NCI-H1417 treated with DMSO at 0.1 percent for 48 hours (cell line): ENCODE measurements at places on chromosomes 16 and 17.

GRCh38 chr16:78727536-78727935 is 628.1 kb downstream of the WWOX start:
- DNase-seq: no peak

DNA sequence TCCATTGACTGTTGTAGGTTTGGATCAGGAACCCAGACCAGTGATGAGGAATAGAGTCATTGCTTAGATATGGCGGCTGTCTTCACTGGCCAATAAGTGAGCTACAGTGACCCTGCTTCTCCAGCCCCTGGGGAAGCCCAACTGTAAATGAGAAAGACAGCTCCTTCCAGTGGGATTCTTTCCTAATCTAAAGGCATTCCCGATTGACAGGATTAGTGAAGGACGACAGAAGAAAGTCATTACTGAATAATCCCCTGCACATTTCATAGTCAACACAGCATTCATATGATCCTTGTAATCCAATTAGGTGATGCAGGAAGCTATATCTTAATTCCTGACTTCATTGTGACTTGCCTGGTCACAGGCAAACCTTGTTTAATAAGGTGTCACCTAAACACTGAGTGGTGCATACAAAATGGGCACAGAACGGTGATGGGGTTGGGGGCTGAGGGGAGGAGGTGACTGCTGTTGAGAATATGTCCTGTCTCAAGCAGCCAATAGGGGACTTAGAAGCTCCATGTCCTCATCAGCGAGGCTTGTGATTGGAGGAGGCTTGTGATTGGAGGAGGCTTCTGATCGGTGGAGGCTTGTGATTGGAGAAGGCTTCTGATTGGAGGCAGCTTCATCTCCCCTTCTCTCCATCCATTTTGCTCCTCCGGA is 242.6 kb downstream of the XYLT1 start:
- DNase-seq: no peak

- DNase-seq: no peak
Observed at GRCh38 chr17:57819285-57819684, 30.6 kb downstream of the MRPS23 start.

DNA sequence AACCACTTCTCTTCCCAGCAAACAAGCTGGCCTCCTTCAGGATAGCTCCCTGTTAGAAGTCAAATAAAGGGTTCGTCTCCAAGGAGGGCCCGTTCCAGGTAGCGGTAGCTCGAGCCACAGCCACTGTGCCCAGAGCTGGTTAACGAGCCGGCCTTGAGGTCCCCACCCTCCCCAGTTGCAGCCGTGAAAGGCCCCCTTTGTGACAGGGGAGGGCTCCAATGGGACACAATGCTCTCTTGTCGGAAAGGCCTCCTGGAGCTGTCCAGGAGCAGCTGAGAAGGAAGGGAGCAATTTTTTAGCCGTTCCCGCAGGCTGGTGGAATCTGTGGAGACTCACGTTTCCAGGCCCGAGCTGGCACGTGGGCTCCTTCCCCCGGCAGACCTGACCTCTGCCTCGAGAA is 29.9 kb upstream of the FOXF1 start:
- DNase-seq: no peak

GRCh38 chr16:54050459-54051210 is 236.0 kb downstream of the IRX3 start:
- DNase-seq: no peak

DNA sequence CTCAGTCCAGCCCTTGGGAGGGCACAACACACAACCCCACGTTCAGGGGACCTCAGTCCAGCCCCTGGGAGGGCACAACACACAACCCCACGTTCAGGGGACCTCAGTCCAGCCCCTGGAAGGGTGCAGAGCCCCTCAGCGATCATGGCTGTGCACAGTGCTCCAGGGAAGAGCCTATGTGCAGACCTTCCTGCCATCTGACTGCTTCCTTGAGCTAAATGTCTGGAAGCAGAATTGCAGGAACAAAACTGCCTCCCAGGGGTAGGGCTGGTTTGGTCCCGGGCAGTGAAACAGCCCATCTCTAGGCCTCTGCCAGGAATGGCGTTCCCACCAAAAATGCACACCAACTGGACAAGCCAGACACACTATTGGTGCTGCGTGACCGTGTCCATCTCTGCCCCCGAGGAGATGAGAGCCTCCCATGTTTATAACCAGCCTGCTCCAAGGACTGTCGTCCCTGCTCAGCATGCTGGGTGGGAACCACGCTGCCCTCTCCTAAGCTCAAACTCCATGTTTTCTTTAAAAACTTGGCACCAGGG is 44.0 kb downstream of the ZNF276 start:
- no peak for DNase-seq

DNA sequence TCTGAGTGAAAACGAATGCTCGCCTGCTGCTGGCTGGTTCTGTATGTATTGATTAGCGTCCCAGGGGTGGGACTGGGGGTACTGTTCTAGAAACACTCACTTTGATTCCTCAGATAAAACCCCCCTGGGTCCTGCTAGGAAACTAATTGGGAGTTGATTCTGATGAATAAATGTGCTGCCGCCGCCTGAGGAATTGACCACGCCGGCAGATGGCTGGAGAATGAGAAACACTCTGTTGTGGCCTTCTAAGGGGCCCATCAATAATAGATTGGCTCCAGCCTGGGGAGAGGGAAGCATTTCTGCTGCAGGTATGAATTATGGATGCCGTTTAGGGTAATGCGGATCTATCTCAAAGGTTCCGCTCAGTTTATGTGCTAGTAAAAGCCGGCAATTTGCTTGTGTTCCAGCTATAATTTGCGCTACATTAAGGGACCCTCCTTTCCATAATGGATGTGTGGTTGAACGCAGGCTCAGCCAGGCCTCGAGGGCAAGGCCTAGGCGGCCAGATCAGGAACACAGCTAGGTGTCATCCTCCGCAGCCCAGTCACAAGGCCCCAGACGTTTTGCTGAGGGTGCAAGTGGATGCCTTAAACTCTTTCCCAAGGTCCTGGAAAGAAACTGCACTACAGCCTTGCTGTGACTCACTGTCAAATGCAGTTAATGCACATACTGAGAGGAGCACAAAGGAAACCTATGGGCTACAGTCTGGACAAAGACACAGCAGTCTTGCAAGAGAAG is 132.2 kb upstream of the HS3ST2 start:
- no peak for DNase-seq

DNA sequence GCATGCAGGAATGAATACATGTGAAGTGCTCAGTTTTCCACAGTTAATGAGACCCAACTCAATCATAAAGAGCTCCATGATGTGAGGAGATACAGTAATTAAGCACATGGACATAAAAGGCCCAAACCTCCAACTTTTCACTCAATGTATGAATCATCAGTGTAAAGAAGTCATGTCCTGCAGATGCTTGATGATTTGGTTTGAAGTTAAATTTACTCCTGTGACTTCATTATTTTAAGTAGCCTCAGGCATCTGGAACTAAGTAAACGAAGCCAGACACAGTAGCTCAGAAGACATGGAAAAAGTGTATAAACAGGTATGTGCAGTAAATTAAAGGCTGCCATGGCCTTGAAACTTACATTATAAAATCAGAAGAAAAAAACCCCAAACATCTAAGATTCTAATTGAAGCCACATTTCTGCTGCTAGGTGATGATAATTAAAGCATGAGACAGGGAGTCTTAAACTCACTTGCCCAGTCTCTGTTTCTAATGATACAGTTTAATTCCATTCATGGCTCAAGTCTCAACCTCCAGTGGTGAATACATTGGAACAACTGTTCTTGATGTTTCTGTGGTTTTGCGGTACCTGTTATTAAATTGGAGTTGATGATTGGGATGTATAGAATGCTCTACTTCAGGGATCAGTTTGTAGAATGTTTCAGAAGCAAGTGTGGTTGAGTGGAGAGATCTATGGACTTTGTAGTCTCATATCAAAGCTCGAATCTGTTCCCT is 28.9 kb upstream of the CCL2 start:
- no peak for DNase-seq

- DNase-seq: no peak
Observed at GRCh38 chr17:60153606-60154390, 4.0 kb downstream of the CA4 start.

DNA sequence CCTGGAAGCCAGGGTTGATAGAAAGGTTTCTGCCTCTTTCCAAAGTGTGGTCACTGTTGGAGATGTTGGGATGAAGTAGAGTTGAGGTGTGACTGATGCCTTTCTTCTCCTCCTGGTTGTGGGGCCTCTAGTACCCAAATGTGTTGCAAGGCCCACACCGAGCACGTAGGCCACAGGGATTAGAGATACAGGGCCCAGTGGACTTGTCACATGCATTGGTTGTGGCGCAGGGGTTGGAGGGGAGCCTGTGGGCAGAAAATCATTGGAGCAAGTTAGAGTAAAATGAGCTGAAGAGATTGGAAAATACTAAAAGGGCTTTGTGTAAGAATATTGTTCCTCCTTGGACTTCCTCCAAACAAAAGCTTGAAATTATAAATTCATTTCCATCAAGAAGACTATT is 4.6 kb downstream of the KRT33A start:
- DNase-seq: no peak

GRCh38 chr17:31495022-31495885 is 103.8 kb downstream of the RAB11FIP4 start:
- no peak for DNase-seq

- DNase-seq: no peak
Observed at GRCh38 chr16:88596483-88596882, 26.3 kb downstream of the ZC3H18 start.

DNA sequence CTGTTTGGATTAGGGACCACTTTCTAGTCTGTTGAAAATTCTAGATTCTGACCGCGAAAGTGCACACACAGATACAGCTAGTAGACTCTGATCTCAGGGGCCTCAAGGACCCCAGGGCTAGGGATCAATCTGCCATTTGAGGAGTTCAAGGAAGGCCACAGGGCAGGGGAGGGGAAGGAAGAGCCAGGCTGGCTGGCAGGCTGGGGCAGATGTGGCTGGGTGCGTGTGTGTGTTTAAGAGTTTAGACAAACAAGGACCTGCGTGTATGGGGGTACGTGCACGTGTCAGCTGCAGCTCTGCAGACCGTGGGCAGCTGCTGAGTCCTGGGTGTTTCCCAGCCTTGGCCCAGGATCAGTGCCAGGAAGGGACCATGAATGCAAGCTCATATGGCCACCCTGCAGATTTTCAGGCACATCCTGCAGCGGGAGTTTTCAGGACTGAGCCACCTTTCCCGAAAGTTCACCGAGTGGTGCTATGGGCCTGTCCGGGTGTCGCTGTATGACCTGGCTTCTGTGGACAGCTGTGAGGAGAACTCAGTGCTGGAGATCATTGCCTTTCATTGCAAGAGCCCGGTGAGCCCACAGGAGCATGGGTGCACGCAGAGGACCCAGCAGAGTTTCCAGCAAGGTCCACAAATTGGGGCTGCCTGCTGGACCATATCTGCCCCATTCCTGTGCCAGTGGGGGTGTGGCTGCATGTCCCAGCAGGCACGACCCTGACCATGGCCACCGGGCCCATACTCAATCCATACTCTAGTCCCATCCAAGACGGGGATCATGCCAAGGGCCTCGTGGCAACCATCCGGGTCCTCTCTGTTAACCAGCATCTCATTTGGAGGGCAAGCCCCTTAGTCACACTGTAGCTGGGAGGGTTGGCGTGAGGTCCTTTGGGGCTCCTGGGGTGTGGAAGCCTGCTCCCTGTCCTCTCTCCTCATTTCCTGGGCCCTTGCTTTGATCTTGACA is 10.6 kb downstream of the TRPV2 start:
- no peak for DNase-seq

DNA sequence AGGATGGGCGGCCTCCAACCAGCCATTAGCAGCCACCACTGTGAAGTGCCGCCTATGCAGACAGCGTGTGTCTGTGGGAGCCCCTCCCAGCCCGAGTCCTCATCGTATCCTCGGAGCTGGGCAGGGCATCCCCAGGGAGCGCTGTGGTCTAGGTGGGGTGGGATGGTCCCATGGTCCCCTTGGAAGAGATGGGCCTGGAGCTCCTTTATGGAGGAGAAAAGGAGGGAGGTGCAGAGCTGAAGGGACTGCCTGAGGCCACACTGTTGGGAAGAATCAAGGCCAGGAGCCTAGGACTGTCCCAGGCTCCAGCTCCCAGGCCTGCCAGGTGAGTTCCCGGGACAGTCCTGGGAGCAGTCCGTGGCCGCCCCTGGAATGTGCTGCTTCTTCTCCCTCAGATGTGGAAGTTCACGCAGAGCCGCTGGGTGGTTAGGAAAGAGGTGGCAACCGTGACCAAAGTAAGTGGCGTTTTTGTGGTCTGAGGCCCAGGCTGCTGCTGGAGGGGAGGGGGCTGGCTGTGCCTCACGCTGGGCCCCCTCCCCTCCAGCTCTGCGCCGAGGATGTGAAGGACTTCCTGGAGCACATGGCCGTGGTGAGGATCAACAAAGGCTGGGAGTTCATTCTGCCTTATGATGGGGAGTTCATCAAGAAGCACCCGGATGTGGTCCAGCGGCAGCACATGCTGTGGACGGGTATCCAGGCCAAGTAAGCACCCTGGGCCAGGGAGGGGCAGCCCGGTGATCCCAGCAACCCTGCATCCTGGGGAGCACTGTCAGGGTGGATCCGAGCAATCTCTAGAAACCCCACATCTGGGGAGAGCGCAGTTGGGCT is 27.0 kb downstream of the POLR3E start:
- DNase-seq: no peak

DNA sequence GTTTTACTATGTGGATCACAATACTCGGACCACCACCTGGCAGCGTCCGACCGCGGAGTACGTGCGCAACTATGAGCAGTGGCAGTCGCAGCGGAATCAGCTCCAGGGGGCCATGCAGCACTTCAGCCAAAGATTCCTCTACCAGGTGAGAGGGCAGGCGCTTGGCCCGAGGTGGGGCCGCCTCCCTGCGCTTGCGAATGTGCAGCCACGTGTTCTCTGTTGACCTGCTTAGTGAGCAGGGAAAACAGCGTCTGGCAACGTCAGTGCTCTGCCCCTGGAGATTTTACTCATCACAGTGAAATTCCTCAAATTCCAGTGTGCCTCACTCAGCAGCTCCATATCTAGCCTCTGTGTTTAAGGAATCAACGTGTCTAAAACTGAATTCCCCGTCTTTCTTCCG is 33.4 kb upstream of the CLEC18A start:
- DNase-seq: no peak

GRCh38 chr17:55320594-55321426 is 56.0 kb downstream of the HLF start:
- DNase-seq: no peak

DNA sequence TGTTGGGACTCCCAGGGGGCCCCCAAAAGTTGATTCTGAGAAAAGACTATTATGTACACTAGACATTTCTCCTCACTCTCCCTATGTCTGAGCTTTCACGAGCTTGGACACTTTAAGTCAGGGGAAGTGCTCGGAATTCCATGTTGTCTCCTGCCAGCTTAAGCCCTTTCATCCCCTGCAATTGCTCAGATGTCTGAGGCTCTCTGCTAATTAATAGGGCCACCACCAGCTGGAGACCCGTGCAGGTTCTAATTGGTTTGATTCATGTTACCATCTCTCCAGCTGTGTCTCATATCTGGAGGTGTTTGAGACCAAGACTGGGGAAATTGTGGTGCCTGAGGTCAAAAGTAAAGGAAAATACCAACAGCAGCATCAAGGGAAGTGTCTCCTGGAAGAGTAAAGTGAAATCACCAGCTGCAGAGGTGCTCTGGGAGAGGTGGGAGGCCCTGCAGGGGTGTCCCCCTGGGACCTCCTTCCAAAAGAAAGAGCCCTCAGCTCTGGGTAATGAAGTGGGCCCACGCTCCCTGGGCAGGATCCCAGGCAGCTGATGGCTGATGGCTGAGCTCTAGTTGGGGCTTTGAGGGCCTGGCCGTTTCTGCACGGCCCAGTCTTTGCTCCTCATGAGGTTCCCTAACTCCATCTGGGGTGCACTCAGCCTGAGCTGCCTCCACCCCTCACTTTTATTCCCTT is 5.8 kb upstream of the UTS2R start:
- no peak for DNase-seq
